Left lung (tissue), 14 donors: ENCODE measurements at places on chromosomes 11 and 22.

DNA sequence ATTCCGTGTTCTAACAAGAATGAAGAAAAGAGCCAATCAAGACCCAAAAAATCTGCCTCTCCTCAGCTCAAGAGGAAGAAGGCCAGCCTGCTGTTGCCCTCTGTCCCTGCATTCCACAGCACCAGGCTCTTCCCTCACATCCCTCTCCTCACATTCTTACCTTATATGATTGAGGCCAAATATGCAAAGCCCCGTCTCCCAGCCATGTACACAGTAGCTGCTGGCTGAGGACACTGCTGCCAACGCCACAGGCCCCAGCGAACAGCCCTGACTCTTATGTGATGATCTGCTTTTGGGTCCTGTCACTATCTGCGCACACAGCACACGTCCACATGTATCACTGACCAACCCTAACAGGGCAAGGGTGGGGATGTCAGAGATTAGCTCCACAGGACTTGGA is 60.2 kb downstream of the MICAL3 start:
- no peaks in the 10 kb centered on the region for H3K36me3 ChIP-seq
- no peak overlapping the region for H3K27ac ChIP-seq
- H3K4me1 ChIP-seq = no peaks in the 10 kb centered on the region
- no peaks in the 10 kb centered on the region for H3K27me3 ChIP-seq

DNA sequence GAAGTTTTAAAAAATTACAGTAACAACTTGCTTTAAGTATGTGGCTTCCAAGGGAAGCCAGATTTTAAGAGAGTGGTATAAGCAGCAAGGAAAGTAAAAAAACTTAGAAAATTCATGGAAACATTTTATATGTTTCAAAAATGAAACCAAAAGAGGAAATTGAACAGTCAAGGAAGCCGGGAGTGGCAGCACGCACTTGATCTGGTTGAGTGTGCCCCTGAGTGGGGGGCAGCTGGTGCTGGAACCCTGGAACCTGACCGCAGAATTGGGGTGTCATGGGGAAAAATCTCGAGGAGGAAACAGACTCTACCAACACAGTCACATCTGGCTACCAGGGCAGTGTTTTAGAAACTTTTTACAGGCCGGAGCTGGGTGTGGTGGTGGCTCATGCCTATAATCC is 14.0 kb downstream of the MICALL1 start:
- H3K27ac ChIP-seq = no peak overlapping the region
- H3K27me3 ChIP-seq = no peaks in the 10 kb centered on the region
- H3K4me1 ChIP-seq = no peaks in the 10 kb centered on the region
- no peak overlapping the region for H3K4me3 ChIP-seq

DNA sequence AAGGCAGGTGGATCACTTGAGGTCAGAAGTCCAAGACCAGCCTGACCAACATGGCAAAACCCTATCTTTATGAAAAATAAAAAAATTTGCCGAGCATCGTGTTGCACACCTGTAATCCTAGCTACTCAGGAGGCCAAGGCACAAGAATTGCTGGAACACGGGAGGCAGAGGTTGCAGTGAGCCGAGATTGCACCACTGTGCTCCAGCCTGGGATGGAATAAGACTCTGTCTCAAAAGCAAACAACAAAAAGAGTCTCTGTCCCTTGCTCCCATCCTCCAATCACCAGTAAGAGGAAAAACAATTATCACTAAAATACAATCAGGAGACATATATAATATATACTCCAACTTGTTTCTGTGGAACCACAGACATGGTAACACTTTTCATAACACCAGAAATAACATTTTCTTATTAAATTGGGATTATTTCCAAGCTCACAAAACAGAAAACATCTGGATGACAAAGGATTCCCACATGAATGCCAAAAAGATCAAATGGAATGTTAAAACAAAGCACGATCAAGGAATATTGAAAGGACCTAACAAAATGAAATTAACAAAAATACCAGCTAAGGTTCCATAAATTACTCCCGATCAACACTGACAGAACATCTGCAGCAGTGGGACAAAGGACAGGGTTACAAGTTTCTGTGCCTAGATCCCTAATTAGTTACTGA is 15.2 kb downstream of the FCHSD2 start:
- H3K4me3 ChIP-seq = no peak overlapping the region
- no peak for DNase-seq
- H3K27me3 ChIP-seq = no peaks in the 10 kb centered on the region
- no peak overlapping the region for H3K27ac ChIP-seq

DNA sequence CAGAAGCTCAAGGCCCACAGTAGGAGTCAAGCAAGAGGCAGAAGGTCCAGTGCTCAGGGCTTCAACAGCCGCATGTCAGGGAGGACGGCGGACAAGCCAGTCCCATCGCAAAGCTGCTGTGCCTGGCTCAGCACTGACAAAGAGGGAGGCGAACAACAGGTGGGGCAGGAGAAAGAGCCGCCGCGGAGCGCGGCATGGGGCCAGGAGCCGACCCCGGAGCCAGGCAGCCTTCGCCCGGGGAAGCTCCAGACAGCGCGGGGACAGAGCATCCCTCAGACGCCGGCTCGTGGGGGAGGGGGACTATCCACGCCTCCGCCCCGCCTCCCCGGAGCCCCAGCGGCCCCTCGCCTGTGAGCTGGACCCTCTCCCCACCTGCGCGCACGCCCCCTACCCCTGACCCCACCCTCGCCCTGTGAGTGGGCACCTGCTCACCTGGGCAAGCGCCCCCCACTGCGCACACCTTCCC is 369 bp downstream of the DHCR7 start:
- H3K4me3 ChIP-seq = peak overlapping the region; percentile 78
- peak; percentile 30 for DNase-seq
- peaks cover 25% of the 10 kb centered on the region for H3K36me3 ChIP-seq
- peaks cover 48% of the 10 kb centered on the region for H3K4me1 ChIP-seq
- no peaks in the 10 kb centered on the region for H3K27me3 ChIP-seq

DNA sequence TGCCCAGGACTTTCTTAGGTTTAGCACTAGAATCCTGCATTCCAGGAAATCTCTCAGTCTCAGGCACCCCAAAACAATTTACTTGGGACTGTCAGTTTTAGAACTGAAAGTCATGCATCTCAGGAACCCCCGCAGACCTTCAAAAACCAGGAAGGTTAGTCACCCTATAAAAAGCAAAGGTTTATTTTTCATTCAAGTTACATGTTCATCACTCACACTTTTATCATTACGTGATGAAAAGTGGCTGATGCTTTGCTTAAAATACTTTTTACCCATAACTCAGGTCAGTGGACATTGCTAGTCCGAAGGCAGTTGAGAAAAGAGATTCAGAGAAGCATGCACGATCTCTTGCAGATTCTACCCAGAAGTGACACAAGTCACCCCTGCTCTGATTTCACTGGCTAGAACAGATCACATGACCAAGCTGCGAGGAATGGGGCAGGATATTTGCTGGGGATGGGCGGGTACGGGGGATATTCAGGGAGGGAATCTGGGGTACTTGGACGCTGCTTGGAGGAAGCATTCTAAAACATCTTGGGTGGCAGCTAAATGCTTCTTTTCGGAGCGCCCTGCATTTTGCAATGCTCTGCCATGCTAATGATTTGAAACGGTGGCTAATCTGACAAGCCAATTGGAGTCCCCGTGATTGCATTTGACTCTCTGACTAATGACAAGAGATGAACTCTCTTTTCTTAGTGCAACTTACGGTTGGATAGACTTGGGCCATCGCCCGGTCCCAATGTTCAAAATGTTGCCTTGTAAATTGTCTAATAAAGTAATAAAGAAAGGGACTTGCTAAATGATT is 110.2 kb downstream of the MIAT start:
- no peak overlapping the region for H3K27ac ChIP-seq
- DNase-seq = no peak
- H3K4me1 ChIP-seq = no peaks in the 10 kb centered on the region
- H3K27me3 ChIP-seq = no peaks in the 10 kb centered on the region
- no peak overlapping the region for H3K4me3 ChIP-seq
- no peaks in the 10 kb centered on the region for H3K36me3 ChIP-seq

DNA sequence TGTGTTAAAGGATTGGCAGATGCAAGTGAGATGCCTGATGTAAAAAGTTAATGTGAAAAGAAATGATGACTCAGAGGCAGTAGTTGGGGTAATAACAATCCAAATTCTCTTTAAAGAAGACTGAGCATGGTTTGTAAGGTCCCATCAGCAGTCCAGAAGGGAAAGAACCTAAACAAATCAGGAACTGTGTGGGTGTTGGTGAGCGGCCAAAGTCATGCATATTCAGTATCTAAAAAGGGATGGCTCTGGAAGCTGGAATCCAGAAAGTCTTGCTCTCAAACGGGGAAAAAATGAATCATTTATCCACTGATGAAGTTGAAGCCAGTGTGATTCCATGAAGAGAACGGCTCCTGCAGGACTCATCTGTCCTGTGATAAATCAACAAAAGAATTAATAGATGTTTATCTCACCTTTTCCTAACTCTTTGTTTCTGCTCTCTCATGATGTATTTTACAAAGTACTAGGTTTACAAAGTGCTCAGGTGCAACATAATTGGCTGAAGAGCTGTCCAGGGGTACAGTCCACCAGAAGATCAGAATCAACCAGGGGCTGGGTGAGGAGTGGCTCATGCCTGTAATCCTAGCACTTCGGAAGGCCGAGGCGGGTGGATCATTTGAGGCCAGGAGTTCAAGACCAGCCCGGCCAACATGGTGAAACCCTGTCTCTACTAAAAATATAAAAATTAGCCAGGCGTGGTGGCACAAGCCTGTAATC is 20.5 kb upstream of the SORL1-AS1 start:
- no peaks in the 10 kb centered on the region for H3K27me3 ChIP-seq
- H3K4me3 ChIP-seq = no peak overlapping the region
- H3K4me1 ChIP-seq = peaks cover 20% of the 10 kb centered on the region
- no peak for DNase-seq
- H3K36me3 ChIP-seq = no peaks in the 10 kb centered on the region

DNA sequence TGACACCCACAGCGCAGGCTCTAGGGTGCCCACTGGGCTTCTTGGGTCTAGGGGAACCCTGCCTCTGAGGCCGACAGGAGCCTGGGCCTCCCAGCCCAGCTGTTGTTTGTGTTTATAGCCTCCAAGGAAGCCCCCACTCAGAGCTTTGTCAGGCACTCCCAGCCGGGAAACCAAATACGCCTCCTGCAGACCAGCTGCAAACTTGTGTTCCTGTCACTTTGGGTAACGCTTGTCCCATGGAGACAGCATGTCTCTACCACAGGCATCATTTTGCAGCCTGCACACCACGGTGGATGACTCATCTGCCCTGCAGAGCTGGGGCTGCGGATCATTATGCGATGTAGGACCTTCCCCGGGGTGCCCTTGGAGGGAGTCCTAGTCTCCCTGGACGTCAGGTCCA is 40.6 kb upstream of the CRYBB3 start:
- no peak overlapping the region for H3K27ac ChIP-seq
- H3K4me3 ChIP-seq = no peak overlapping the region
- peaks cover 11% of the 10 kb centered on the region for H3K4me1 ChIP-seq
- H3K36me3 ChIP-seq = no peaks in the 10 kb centered on the region
- H3K27me3 ChIP-seq = no peaks in the 10 kb centered on the region

- H3K4me3 ChIP-seq = no peak overlapping the region
- no peaks in the 10 kb centered on the region for H3K36me3 ChIP-seq
- DNase-seq = no peak
- no peaks in the 10 kb centered on the region for H3K4me1 ChIP-seq
- H3K27ac ChIP-seq = peak overlapping the region; percentile 23
Measured at GRCh38 chr11:83047515-83048225, 24.0 kb downstream of the RAB30 start.

DNA sequence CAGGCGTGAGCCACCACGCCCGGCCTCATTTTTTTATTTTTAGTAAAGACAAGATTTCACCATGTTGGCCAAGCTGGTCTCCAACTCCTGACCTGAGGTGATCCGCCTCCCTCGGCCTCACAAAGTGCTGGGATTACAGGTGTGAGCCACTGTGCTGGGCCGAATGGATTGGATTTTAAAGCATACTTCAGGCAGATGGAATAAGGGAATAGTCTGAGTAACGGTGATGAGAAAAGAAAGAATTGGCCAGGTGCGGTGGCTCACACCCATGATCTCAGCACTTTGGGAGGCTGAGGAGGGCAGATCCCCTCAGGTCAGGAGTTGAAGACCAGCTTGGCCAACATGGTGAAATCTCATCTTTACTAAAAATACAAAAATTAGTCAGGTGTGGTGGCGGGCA is 2.1 kb upstream of the CBL start:
- no peaks in the 10 kb centered on the region for H3K36me3 ChIP-seq
- no peak overlapping the region for H3K27ac ChIP-seq
- no peak for DNase-seq

DNA sequence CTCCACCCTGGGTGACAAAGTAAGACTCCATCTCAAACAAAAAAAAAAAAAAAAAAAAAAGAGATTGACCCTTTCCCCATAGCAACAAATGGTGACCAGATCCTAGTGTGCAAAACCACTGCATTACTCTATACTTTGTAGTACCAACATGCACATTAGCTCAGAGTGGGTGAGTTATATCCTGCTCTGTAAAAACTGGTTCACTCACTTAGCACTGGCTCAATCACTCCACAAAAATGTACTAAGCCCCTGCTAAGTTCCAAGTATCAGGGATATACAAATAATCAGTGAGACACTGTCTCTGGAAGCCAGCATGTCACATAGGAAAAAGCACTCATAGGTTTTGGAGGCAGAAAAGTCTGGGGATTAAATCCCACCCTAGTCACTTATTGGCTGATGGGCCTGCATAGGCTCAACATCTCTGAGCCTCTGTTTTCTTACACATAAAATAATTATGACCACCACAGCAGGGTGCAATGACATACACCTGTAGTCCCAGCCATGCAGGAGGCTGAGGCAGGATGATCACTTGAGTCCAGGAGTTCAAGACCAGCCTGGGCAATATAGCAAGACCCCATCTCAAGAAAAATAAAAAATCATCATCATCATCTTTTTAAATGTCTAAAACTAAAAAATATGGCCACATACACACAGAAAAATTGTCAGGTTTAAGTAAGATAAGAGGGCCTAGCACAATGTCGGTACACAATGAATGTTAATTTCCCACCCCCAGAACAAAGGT is 11.9 kb downstream of the FAM168A start:
- no peaks in the 10 kb centered on the region for H3K4me1 ChIP-seq
- no peak overlapping the region for H3K4me3 ChIP-seq
- no peak overlapping the region for H3K27ac ChIP-seq
- DNase-seq = no peak

GRCh38 chr22:31096657-31097279 is 10.6 kb downstream of the SELENOM start:
- no peak overlapping the region for H3K27ac ChIP-seq
- H3K36me3 ChIP-seq = no peaks in the 10 kb centered on the region
- H3K4me1 ChIP-seq = no peaks in the 10 kb centered on the region
- no peak for DNase-seq
